Cerebellar nuclear complex (tissue), 1 donor: ENCODE measurements at places on chromosomes 12 and 14.

DNA sequence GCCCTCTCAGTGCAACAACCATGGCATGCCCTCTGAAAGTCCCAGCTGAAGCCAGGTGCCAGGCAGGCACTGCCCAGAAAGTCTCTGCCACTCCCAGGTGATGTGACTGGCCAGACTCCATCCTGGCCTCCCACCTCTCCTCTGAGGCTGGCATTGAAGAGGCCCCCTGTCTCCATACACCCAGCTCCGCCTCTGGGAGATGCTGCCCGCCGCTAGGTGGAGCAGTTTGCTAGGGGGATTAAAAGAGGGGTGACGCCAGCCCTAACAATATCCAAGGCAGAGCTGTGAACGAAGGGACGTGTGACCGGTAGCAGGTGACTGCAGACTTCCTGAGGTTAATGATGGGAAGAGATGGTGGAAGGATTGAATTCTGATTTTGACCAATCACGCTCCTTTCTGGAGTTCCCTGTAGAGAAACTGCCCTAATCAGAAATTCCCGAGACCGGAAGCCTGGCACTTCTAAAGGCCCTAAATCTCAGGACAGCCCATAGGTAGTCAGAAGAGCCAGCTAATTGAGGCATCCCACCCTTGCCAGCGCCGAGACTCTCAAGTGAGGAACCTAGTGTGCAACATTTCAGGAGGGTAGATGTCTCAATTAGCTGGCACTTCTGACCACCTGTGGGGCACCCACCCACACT is 8.3 kb upstream of the PLEK2 start:
- DNase-seq = no peak

GRCh38 chr12:123713823-123714585 is 1.9 kb downstream of the ATP6V0A2 start:
- no peak for DNase-seq

- no peak for DNase-seq
Observed at GRCh38 chr12:2435511-2435910, 359.3 kb upstream of the FKBP4 start.

DNA sequence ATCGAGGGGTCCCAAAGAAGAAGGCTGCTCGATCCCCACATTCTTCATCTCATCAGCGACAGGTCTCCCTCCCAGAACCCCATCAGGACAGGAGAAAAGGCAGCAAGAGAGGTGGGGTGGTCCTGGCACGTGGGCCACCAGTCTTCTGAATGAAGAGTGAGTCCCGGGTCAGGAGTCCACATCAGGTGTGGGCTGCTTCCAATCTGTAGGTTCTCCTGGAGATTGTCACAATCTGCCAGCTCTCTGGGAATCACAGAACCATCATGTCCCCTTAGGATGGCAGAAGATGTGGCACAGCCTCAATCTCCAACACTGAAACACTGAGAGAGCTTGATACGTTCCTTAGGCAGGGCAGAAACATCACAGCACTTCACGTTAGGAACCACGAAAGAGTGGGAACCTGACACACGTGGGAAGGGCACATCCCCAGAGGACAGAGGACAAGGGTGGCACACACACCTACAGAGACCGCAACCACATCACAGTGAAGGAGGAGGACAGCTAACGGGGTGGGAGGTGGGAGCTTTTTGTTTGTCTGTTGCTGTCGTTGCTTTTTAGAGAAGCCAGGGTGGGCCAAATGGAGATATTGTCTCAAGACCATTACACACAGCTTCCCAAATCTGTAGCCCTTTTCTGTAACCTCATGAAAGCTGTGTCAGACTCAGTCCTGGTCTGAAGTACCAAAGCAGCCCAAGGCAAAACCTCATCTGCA is 284.5 kb downstream of the DPF3 start:
- no peak for DNase-seq

DNA sequence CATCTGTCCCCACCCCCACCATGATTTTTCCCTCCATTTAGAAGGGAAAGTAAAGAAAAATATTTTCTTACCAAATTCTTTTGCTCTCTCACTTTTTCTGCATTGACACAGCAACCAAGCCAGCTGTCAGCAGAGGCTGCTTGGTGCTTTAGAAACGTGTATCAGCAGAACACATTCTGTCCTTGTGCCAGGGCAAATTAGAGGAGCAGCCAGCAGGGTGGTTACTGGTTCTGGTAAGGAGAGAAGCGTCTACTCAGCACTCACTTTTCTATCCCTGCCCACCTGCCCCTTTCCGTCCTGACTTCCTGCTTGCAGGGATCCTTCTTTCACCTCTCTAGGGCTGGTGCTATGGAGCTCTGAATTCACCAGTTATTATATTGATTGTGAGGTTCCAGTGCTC is 327.5 kb upstream of the PDE3A start:
- DNase-seq = no peak

GRCh38 chr12:28936711-28937110 is 212.4 kb upstream of the FAR2 start:
- DNase-seq = no peak

DNA sequence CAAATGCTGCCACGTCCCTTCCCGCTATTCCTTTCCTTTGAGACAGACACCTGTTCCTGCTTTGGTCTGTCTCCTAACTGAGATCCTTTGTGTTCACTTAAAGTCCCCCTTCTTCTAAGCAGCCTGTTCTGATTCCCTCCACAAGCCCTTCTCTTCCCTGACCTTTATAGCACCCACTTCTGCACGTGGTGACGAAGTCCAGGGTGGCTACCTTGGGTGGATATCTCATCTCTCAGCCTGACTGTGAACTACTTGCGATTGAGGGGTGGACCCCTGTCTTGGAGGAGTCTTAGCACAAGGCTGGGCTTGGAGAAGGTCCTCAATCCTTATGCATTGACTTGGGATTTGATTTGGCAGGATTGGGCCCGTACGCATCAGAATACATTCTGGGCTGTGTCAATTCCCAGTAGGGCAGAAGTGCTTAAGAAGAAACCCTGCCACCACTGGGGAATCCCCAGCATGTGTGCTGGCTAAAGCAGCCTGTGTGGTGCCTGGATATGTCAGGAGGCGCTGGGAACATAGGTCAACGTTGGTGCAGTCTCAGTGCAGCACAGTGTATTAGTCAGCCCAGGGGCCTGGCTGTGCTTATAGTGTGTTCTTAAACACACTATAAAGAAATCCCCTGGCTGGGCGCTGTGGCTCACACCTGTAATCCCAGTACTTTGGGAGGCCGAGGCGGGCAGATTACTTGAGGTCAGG is 23.6 kb downstream of the KRT80 start:
- no peak for DNase-seq

DNA sequence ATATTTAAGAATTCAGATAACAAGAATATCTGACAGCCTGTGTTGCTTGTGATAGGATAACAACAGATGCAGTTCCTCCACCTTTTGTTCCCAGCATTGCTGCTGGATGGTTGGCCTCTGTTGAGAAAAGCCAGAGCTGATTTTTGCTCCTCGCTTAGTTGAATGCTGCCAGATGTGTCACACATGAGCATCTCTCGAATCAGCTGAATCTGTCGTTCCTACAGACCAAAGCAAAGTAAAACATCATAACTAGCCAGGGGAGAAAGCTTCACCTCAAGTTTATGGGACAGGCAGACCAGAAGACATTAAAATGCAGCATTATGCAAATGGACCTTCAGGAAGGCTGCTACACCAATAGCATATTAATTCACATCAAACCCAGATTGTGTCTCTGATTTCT is 20.1 kb downstream of the RACGAP1 start:
- DNase-seq = no peak

- no peak for DNase-seq
Observed at GRCh38 chr12:34291001-34291400, 268.7 kb downstream of the ALG10 start.

GRCh38 chr14:75915045-75915444 is 66.8 kb downstream of the TGFB3 start:
- DNase-seq = no peak

DNA sequence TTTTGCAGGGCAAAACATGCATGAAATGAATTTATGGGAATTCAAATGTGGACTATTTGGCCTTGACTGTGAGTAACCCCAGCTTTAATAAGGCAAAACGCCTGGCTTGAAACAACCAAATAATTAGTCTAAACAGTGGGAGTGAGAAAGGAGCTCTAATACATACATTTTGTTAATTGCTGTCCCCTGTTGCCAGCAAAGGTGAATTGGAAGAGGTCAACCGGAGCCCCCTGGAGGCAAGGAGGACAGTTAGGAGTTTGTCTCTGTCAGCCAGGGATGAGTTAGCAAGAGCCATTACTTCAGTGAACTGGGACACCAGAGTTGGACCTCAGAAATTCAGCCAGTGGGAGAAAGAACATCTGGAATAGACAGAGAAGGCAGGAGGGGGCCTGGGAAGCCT is 17.4 kb downstream of the KRT76 start:
- DNase-seq = no peak

GRCh38 chr14:96502621-96503305 is 581 bp downstream of the PAPOLA start:
- no peak for DNase-seq

GRCh38 chr14:91835197-91835919 is 32.0 kb downstream of the TC2N start:
- no peak for DNase-seq

DNA sequence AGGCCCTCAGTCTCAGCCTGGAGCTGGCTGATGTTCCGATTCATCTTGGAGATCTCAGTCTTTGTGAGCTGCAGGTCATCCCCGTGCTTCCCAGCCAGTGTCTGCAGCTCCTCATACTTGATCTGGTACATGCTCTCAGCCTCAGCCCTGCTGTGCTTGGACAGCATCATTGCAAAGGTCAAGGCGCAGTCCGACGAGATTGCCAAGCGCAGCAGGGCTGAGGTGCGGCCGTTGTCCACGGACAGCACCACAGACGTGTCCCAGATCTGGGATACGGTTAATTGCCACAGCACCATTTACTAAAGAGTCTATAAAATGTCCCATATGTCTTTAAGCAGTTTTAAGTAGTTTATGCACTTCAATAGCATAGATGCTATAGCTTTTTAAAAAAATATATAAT is 965.7 kb downstream of the FSCB start:
- DNase-seq = no peak

GRCh38 chr12:48924617-48925303 is 532 bp downstream of the FKBP11 start:
- no peak for DNase-seq

DNA sequence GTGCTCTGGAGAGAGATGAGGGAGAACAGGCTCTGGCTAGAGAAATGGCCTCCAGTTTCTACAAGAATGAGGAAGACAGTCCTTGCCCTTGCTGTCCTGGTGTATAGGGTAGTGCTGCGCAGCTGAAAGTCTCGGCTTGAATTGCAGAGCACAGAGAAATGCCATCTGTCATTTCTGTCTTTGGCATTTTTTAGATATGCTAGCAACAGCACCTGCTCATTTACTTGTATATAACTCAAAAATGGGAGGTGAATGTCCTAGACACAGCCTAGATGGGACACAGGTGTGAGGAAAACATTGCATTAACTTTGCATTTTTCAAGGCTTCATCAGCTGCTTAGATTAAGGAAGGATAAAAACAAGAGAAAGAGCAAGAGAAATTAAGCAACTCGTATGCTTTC is 35.8 kb downstream of the GPR19 start:
- no peak for DNase-seq

DNA sequence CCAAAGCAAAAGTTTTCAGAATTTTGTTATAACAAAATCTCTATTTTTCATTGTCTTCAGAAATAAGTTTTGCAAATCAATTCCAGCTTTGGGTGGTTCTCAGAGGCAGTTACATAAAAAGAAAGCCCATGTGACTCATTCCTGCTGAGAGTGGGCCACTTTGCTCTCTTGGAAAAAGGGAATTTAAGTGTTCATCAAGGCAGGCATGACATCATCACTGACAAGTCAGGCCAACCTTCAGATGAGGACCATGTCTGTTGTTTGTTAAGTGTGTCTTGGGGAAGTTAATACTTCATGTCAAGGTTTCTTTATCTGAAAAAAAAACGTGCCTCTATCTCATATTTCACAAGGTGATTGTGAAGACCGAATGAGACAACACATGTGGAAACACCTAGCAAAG is 519.8 kb upstream of the TMPO start:
- no peak for DNase-seq

DNA sequence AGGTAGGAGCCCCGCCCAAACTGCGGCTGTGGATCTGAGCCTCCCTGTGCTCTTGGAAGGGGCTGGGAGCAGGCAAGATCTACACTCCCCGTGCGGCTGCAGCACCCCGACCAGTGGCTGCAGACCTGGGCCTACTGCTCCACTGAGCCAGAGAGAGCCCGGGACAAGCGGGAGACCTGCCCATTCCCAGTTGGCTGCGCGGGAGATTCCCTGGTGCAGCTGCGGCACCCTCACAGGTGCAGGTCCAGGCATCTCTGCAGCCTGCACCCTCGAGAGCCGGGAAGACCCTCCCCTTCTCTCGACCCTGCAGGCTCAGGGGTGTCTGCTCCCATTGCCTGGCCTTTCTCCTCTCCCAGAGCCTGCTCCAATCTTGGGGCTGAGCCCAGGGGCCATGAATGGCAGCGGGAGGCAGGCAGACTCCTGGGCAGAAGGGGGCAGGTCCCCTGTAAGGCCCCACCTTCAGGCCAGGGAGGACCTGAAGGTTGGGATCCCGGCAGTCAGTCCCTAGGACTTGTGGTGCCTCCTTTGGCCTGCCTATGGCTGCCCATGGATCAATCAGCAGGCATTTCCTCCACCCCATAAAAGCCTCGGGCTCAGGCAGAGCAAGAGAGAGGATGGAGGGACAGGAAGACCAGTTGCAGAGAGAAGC is 8.8 kb upstream of the A2M start:
- no peak for DNase-seq

DNA sequence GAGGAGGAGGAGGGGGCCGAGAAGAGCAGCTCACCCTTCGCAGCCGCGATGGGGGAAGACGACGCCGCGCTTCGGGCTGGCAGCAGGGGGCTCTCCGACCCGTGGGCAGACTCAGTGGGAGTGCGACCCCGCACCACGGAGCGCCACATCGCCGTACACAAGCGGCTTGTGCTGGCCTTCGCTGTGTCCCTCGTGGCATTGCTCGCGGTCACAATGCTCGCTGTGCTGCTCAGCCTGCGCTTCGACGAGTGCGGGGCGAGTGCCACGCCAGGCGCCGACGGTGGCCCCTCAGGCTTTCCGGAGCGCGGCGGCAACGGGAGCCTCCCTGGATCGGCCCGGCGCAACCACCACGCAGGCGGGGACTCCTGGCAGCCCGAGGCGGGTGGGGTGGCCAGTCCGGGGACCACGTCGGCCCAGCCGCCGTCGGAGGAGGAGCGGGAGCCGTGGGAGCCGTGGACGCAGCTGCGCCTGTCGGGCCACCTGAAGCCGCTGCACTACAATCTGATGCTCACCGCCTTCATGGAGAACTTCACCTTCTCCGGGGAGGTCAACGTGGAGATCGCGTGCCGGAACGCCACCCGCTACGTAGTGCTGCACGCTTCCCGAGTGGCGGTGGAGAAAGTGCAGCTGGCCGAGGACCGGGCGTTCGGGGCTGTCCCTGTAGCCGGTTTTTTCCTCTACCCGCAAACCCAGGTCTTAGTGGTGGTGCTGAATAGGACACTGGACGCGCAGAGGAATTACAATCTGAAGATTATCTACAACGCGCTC is 745 bp downstream of the TRHDE start:
- DNase-seq = peak; percentile 19

- DNase-seq = no peak
Observed at GRCh38 chr14:72155379-72155993, 223.3 kb downstream of the RGS6 start.

GRCh38 chr14:65287264-65288131 is 125.0 kb upstream of the FUT8 start:
- DNase-seq = no peak

GRCh38 chr14:34237677-34238076 is 224.4 kb downstream of the SPTSSA start:
- DNase-seq = no peak

- no peak for DNase-seq
Observed at GRCh38 chr12:118103601-118104382, at the start of gene VSIG10. TSS of gene VSIG10 (minus strand) at chr12:118104011. CDS start at chr12:118103671, 340 bp downstream.

- DNase-seq = no peak
Observed at GRCh38 chr12:120534703-120535655, 823 bp downstream of the RNF10 start.

- no peak for DNase-seq
Observed at GRCh38 chr14:80560800-80561657, 349.7 kb upstream of the DIO2 start.
